ENCODE measurements at places on chromosomes 4 and X. TPM values are rescaled to one million over a fixed set of nuclear protein-coding genes. Genes with fewer than 3 reads are reported as not detected.

Gene RASGEF1B
- 0.39 TPM for total RNA-seq

Gene TMPRSS11B
- total RNA-seq = not detected

Gene TNIP3
- total RNA-seq = 0.78 TPM

Gene SLC39A8
- 8.8 TPM for total RNA-seq

Gene MAOA
- total RNA-seq = 26.0 TPM

Gene SLC2A9
- 0.78 TPM for total RNA-seq
